GOT3 (cell line): ENCODE measurements at places on chromosomes 6 and 20.
A peak's percentile ranks its signal among the peaks of the same experiment; 100 is the strongest.

DNA sequence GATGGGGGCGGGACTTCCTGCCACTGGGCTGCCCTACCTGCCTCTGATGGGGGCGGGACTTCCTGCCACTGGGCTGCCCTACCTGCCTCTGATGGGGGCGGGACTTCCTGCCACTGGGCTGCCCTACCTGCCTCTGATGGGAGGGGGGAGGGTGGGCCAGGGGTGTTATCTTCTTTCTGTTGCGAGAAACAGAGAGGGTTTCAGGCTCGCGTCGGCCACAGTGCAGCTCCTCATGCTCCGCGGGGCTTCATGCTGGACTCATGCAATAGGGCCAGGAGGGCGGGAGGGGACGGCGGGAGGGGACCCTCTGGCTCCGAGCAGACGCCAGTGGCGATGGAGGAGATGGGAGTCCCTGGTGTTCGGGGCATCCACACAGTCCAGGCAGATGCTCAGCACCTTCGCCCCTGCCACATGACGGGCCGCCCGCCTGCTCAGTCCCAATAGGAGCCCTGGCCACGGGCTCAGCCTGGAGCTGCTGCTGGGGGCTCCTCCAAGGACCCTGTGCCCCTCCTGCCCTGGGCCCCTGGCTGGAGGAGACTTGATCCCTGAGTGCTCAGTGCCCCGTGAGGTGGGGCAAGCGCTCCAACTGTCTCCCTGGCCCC is 48.8 kb upstream of the CHRNA4 start:
- DNase-seq, result no peak

DNA sequence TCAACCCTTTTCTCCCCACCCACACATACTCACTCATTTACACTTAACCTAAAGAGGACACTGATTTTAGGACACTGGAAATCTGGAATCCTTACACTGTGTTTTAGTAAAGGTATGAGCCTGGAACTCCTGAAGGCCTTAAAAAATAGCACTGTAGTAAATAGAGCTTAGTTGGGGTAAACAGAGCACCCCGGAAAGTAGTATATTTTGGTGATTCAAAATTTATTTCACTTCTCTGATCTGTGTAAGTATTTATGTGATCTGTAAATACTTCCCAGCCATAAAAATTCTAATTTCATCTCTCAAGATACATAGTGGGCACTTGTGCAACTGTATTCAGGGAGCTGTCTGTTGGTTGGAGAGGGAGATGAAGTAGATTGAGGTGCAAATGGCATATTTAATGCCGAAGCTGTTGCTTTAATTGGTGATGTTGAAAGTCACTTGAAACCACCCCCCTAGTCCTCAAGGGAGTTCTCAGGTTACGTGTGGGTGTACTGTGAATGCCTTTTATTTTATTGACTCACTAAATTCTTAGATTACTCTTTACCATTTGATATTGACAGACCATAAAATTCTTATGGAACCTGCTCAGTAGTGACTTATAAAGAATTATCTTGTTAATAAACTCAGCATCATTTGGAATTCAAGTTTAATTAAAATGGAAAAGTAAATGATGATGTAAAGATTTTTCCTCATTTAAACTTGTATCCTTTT is 154.9 kb downstream of the SOX4 start:
- DNase-seq, result no peak

- no peak for DNase-seq
These were observed 80.1 kb downstream of the DLL1 start for GRCh38 chr6:170210651-170211403.

GRCh38 chr6:157561929-157562810 is 181.2 kb downstream of the ZDHHC14 start:
- no peak for DNase-seq

DNA sequence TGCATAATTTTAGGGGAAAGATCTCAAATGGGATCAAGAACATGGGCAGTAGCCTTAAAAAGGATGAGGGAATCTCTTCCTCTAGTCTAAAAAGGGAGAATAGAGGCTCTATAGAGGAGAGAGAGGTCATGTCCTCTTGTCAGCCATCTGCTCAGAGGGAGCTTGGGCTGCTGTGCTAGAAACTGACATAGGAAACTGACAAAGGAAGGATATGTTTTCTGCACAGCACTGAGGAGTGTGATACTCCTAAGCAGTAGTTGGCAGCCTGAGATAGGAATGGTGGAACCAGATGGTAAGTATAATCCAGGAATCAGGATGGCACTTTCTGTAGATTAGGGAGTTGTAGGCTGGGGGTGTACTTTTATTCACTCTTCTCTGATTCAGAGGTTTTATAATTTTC is 59.2 kb downstream of the PTPRA start:
- DNase-seq, result no peak

GRCh38 chr6:130933712-130934200 is 106.5 kb downstream of the SMLR1 start:
- DNase-seq, result no peak

DNA sequence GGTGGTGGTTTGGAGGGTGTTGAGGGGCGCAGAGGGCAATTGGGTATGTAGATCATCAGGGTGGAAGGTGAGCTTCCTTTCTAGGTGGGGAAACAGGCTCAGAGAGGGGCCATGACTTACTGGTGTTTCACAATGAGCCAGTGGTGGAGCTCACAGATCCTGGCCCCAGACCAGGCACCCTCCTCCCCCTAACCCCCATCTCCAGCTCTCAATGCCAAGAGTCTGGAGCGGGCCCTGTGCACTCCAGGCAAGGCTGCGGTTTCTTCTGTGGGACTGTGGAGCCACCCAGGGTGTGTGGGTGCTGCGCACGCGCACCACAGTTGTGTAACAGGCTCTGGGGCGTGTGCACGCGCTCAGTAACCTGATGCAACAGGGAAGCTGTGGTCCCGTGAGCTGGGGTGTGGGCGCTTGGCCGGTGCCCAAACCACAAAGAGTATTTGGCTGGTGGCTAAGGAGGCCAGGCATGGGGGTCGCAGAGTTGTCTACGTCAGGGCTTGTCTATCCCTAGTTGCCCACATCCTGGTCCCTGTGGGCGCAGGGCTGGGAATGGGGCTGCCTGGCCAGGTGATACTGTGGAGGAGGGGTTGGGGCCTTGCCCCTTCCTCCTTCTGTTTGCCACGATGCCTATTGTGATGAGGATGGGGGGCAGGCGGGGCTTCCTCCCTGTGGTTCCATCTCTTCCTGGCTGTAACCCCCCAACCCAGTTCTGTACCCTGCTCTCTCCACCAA is 37.5 kb upstream of the MRPS18A start:
- peak; percentile 48 for DNase-seq

DNA sequence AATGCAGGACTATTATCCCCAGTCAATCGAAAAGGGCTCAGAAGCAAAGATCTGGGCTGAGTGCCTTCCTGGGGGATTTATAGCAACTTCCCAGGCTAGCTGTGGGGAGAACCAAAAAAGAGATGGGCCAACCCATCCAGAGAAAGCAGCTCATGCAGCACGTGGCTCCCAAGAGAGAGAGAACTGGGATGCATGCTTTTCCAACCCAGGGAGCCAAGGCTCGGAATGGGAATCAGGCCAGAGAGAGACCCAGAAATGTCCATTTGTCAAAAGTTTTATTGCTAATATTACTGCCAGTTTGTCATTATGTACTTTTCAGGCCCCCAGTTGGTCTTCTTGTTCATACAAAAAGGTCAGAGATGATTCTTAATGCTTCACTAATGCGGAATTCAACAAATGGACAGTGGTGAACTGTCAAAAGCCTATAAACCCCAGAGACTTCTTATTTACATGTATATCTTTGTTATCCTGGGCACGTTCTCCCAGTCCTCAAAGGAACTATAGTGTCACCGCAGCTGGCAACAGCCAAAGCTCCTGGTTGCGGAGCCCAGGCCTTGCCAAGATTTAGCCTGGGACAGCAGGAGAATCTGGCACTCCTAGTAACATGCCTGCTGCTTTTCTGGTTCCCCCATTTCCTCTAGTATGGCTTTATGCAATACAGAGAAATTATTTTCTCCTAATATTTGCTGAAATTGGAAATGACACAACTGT is 139.1 kb upstream of the POU3F2 start:
- DNase-seq, result no peak

DNA sequence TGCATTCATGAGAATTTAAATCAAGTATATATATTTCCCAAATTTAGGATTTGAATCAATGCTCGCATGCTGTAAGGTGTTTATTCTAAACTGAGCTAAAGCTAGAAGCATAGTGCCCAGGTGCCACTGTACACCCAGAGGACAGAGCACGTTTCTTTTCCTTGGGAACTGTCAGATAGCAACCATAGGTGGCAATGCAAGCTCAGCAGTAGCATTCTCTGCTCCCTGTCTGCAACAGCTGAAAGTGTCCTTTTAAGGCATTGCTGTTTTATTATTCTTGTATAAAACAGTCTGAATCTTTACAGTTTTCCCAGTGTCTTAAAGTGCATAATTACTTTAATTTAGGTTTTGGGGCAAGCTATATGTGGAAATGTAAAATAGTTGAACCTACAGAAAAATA is 443.4 kb upstream of the MMS22L start:
- DNase-seq, result no peak

DNA sequence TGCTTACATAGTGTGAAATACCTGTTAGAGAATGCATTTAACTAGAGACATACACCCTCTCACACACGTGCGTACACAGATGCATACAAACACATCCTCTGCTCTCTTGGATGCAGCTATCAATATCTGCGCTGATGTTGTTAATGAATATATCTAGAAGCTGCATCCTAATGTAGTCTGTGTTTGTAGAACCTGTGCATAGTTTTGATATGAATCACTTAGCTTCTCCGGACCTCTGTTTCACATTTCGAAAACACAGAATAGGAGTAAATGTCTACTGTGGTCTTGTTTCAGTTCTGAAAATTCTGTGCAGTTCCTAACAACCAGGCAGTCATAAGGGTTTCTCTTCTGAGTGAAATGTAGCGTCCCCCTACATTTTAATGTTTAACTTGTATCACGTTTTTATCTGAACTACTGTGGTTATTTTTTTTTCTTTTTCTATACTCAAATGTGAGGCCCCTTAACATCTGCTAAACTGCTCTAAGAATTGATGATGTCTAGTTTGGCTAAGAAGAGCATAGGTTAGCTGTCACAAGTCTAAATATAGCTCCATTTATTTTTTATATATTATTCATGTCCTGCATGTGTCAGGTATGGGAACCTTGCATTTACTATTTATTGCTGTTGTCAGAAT is 254.5 kb downstream of the TMEM242 start:
- DNase-seq, result no peak

GRCh38 chr20:48015141-48015910 is 230.0 kb upstream of the SULF2 start:
- DNase-seq, result no peak

- no peak for DNase-seq
These were observed 490.3 kb downstream of the COL12A1 start for GRCh38 chr6:74715355-74716085.

DNA sequence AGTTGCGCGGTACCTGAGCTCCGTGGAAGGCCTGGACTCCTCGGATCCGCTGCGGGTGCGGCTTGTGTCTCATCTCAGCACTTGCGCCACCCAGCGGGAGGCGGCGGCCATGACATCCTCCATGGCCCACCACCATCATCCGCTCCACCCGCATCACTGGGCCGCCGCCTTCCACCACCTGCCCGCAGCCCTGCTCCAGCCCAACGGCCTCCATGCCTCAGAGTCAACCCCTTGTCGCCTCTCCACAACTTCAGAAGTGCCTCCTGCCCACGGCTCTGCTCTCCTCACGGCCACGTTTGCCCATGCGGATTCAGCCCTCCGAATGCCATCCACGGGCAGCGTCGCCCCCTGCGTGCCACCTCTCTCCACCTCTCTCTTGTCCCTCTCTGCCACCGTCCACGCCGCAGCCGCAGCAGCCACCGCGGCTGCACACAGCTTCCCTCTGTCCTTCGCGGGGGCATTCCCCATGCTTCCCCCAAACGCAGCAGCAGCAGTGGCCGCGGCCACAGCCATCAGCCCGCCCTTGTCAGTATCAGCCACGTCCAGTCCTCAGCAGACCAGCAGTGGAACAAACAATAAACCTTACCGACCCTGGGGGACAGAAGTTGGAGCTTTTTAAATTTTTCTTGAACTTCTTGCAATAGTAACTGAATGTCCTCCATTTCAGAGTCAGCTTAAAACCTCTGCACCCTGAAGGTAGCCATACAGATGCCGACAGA is 9.9 kb downstream of the HEY2 start:
- DNase-seq, result no peak

- no peak for DNase-seq
These were observed 2.2 kb upstream of the ARHGAP40 start for GRCh38 chr20:38599410-38599882.

DNA sequence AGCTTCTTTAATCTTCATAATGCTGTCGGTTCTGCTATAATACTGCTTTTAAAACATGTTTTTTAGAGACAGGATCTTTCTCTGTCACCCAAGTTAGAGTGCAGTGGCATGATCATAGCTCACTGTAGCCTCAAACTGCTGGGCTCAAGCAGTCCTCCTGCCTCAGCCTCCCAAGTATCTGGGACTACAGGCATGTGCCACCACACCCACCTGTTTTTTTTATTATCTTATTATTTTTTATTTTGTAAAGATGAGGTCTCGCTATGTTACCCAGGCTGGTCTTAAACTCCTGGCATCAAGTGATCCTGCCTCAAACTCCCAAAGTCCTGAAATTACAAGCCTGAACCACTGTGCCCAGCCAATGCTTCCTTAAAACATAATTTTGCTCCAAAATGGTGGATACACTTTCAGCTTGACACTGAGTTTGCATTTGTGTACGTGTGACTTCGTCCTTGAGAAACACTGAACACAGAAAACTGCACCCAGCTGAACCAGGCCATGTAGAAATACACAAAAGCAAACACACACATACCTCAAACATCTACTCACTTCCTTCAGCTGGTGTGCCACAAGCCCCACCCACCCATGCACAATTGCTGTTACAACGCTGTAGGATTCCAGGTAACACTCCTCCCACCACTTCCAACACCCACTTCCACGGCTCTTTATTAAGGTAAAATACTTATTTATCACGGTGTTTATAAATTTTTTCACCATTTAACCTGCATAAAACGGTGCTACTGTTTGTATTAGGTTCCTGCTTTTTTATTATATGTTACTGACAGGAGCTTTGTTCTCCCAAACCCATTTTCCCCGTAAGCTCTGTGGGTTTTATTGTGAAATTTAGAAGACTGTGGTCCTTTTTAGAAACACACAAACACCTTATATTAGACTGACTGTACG is 109.1 kb downstream of the TSHZ2 start:
- no peak for DNase-seq

DNA sequence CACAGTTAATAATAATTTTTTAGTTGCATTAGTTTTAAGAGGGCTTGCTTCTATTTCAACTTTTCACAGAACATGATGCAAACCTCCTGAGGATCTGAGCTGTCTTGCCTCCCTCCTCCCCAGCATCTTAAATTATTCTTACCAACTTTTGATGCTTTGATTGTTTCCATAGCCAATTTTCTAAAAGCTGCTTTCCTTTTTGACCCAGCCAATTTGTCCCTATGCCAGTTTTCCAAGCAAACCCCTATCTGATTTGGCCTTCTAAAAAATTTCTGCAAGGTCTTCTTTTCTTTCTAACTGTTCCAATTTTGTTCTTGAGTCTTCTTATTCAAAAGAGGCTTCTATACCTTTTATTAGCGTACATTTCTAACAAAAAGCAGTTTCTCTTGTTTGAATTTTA is 26.5 kb upstream of the SNAP25 start:
- no peak for DNase-seq

DNA sequence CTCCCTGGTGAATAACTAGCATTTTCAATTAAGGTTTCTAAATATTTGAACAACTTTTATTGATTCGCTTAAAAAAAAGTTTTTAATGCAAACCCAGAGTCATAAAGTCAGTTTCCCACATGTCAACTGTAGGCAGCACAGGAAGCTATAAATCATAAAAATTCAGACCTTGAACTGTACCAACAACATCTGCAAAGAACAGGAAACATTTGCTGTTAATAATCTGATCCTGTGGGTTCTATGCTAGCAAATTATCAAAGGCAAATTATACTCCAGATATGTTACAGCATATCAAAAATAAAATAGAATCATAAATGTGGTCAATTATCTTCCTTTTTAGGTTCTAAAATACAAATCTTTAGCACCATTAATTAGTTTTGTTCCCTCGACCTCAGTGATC is 16.6 kb upstream of the MAP7 start:
- no peak for DNase-seq
